ENCODE measurements at places on chromosomes 13 and 19. TPM values are rescaled to one million over a fixed set of nuclear protein-coding genes. Genes with fewer than 3 reads are reported as not detected.

FBXL12 gene
- total RNA-seq: 16.3 TPM

PRR19 gene
- total RNA-seq: 0.62 TPM

DNA sequence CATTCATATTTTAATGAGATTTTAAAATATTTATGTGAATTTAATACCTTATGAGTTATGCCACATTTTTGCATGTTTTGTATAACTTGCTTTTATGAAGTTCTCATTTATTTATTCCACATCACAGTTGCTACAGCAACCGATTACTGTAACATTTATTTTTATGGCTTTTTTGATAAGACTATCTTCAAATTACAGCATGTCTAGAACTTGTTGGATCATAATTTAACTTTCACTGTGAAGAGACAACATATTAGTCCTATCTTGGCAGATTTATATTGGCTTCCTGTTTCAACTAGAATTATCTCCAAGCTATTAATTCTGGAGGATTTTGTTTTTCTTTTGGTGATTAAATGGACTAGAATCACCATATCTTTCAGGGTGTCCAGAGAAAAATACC lies 793.7 kb upstream of the SLITRK5 start:
- no peak for DNase-seq

CPB2 gene
- not detected for total RNA-seq

GRCh38 chr19:48502350-48503018 lies 9.2 kb downstream of the LMTK3 start:
- no peak for DNase-seq

GRCh38 chr13:93338030-93338429 lies 111.4 kb downstream of the GPC6 start:
- DNase-seq: no peak

- DNase-seq: peak; percentile 32
These were observed 196.9 kb downstream of the KATNAL1 start for GRCh38 chr13:30110301-30111070.

GRCh38 chr13:92842145-92842544 lies 384.5 kb upstream of the GPC6 start:
- no peak for DNase-seq

DDA1 gene
- total RNA-seq: 7.6 TPM
